Fibroblast of pulmonary artery (primary cell): ENCODE measurements at places on chromosomes 2 and 18.
A peak's percentile ranks its signal among the peaks of the same experiment; 100 is the strongest.

DNA sequence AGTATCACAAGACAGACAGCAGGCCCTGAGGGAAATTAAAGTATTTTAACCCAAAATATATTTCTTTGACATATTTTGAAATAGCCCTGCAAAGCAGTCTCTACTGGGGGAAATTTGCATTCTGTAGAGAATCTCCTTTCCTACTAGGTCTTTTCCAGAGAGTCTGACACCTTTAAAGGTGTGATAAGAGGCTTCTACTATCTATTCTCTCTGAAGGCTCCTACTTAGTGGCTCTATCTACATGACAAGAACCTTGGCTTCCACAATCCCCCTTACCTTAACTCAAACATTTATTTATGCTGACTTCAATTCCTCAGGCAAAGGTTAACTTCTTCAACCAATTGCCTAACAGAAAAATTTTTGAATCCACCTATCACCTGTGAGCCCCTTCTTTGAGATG is 174.6 kb upstream of the GALNT5 start:
- DNase-seq: no peak

GRCh38 chr2:206993396-206993911 is 54.1 kb downstream of the CPO start:
- DNase-seq: no peak

GRCh38 chr2:186740266-186740665 is 46.4 kb downstream of the FAM171B start:
- DNase-seq: no peak

- DNase-seq: peak; percentile 55
Measured at GRCh38 chr18:5630057-5630899, 86.5 kb upstream of the EPB41L3 start.

- DNase-seq: no peak
Measured at GRCh38 chr2:144854596-144854995, 334.7 kb upstream of the ZEB2 start.

GRCh38 chr2:144124882-144125281 is 395.0 kb downstream of the ZEB2 start:
- DNase-seq: no peak

GRCh38 chr2:211745295-211746097 is 793.1 kb downstream of the ERBB4 start:
- peak; percentile 72 for DNase-seq

DNA sequence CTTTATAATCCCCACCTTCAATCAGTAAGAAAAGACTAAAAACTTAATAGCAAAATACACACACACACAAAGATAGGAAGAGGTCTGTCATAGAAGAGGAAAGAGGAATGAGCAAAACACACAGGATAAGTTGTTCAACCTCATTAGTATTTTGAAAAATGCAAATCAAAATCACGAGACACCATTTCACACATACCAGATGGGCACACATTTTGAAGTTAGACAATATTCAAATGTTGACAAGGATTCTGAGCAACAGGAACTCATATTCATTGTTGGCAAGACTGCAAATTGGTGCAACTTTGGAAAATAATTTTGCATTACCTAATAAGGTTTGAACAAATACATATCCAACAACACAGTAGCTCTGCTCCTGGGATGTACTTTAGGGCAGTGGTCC is 127.6 kb downstream of the RAB3GAP1 start:
- no peak for DNase-seq

- no peak for DNase-seq
Measured at GRCh38 chr2:48952143-48952542, 196.6 kb upstream of the LHCGR start.

GRCh38 chr2:18077231-18077630 is 198.8 kb downstream of the KCNS3 start:
- DNase-seq: no peak

GRCh38 chr2:191410646-191411436 is 165.6 kb downstream of the MYO1B start:
- DNase-seq: no peak

DNA sequence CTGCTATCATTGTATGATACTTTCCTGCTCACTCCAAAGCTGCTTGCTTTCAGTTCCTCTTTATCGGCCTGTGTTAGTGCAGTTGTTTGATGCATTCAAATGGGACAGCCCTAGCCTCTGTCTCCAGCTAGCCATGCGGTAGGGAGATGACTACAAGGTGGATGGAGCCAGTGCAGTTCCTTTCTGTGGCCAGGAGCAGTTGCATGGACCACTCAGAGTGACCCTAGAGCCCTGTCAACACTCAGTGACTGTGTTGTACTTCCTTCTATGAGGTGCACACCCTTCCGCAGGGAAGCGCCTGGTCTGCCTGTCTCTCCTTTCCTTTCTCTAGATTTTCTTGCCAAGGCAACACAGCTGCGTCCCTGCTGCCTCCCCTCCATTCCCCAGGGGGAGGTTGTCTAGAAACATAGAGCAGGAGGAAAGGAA is 33.8 kb downstream of the KCNS3 start:
- DNase-seq: no peak

DNA sequence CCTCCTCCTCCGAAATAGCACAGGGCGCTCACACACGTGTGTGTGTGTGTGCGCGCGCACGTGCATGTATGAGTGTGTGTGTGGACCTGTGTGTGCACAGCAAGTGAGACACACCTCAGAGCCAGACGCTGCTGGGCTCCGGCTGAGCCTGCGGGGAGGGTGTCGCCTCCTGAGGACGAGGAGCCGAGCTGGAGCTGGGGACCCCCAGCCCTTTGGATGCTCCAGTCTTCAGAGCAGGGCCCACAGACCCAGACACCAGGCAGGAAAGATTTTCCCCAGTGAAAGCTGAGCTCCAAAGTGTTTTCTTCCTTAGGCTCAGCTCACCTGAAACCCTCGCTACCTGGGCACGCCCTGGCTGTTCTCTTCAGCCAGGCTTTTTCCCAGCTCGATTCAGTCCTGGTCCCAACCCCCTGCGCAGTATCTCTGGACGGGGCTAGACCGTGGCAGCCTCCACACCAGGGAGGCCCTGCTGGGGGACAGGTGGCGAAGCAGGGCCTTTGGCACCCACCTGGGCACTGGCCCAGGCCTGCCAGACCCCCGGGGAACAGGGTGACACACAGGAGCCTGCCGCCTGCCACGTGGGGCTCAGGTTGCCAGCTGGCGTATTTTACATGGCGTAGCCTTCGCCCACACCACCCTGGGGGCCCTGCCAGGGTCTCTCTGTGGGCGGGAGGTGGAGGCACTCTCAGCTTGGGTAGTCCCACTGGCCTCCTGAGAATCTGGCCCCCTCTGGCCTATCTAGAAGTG is 36.2 kb downstream of the PDIA6 start:
- DNase-seq: no peak

GRCh38 chr2:1613731-1614354 is 130.5 kb downstream of the PXDN start:
- DNase-seq: peak; percentile 77

DNA sequence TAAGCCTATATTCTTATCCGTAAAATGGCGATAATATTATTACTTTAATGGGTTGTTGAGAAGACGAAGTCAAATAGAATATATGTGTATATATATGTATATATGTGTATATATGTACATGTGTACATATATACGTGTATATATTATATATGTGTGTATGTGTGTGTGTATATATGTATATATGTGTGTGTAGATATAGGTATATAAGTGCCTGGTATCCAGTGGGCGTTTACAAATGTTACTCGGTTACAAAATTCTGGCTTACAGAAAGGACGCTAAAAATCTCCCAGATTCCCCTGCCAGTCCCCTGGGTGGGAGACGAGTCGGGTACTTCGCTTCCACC is 295 bp upstream of the MTX2 start:
- no peak for DNase-seq

DNA sequence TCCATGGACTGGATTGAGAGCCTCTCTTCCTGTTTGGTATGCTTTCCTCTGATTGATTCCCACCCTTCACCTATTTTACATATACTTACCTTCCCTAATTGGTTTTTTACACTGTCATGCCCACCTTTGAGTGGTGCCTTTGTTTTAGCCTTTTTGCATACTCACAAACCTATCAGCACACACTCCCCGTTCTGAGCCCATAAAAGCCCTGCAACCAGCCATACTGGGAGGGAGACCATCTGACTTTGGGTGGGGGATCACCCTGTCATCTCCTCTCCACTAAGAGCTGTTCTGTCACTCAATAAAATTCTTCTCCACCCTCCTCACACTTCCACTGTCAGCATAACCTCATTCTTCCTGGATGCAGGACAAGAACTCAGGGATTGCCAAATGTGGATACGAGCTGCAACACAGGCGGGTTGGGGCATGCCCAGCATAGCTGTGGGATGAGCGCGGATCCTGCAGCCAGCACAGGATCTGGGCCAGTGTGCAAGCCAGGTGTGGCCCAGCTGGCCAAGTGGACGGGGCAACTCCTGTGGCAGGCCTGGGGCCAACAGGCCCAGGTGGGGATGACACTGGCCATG is 9.4 kb upstream of the MOB1A start:
- peak; percentile 59 for DNase-seq

GRCh38 chr18:49581371-49581770 is 19.5 kb downstream of the LIPG start:
- no peak for DNase-seq

GRCh38 chr18:62838475-62839098 is 123.2 kb downstream of the PHLPP1 start:
- no peak for DNase-seq

- no peak for DNase-seq
Measured at GRCh38 chr2:236587861-236588815, 18.5 kb downstream of the ACKR3 start.

DNA sequence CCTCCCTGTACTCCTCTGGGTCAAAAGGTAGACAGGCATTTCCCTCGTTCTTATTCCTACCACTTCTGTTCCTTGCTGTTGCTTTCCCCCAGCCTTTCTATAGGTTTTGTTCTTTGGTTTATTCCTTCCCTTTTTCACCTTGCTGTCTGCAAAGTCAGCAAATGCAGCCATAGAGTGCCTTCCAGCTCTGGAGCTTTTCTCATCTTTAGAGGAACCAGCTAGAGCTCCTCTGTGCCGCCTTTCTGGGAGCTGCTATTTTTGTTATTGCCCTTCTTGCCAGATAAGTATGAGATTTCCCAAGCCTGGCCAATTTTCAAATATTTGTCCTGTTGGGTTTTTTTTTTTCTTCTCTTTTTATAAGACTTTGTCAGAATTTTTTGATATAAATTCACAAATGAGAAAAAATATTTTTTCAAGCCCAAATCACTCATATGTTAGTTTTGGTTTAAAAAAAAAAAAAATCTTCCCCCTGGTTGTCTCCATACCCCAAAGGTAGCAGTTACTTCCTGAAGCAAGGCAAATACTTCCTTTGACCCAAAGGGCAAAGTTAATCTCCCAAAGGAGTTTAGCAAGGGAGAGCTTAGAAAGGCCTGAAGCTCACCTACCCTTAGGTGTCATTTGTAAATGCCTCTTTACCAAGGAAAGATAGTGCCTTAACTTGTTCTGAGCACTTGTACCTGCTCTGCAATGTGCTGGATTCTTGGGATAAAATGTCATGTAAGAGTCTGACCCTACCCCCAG is 5.1 kb upstream of the TTC27 start:
- no peak for DNase-seq
